ENCODE measurements at places on chromosomes 6 and 20. TPM values are rescaled to one million over a fixed set of nuclear protein-coding genes. Genes with fewer than 3 reads are reported as not detected.

Gene ERGIC3
- 179 TPM for total RNA-seq

Gene COL19A1
- not detected for total RNA-seq

Gene BTNL2
- total RNA-seq = not detected

DNA sequence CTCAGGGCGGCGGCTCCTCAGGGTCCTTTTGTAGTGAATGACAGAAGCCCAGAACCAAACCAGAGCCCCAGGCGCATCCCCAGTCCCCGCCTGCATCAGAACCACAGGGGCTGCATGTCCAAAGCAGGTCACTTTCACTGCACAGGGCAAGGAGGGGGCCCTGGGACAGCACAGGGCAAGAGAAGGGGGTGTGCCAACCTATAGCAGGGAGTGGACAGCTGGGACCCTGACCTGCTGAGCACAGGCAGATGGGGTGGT lies 501.4 kb downstream of the PREX1 start:
- no peaks in the 10 kb centered on the region for H3K27me3 ChIP-seq
- H3K4me1 ChIP-seq = no peaks in the 10 kb centered on the region
- no peaks in the 10 kb centered on the region for H3K36me3 ChIP-seq
- no peak overlapping the region for H3K27ac ChIP-seq
- no peak for DNase-seq

Gene DNAAF9
- total RNA-seq = 24.8 TPM

- DNase-seq = no peak
- no peak overlapping the region for H3K27ac ChIP-seq
- H3K4me1 ChIP-seq = no peaks in the 10 kb centered on the region
- H3K4me3 ChIP-seq = no peak overlapping the region
- H3K27me3 ChIP-seq = no peaks in the 10 kb centered on the region
Measured at GRCh38 chr6:148085631-148086331, 256.9 kb upstream of the SASH1 start.

Gene DCBLD1
- 19.5 TPM for total RNA-seq

DNA sequence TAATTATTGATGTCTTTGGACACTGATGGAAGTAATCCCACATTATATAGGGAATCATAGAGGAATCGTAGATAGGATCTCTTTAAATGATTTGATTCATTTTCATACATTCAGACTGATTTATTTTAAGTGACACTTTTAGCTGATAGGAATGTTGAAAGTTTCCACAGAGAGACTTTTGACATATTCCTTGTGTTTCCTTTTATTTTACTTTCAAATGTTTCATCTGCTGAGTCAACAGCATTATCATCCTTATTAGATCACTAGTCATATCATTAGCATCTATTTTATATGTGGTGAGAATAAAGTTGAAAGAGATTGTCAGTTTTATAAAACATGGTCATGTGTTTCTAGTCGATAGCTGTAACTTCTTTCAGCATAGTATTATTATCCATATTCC lies 13.4 kb downstream of the DCBLD1 start:
- peak overlapping the region; percentile 14 for H3K27ac ChIP-seq
- no peaks in the 10 kb centered on the region for H3K27me3 ChIP-seq
- no peaks in the 10 kb centered on the region for H3K36me3 ChIP-seq
- peaks cover 42% of the 10 kb centered on the region for H3K4me1 ChIP-seq
- DNase-seq = no peak

DNA sequence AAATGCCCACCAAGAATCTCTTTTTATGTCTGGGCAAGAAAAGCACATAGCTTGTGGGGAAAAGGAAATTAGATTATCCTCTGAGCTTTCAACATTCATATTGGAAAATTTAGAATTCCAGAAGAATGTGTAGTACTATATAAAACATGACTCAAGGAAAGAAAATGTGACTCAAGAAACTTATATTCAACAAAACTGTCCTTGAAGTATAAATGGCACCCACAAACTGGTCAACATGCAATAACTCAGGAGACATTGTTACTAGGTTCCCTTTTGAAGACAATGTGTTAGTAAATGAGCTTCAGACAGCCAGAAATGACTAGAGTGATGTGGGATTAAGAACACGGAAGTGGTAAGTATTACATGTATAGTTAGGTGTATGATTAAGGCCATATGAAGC lies 26.1 kb upstream of the TINAG start:
- no peak overlapping the region for H3K27ac ChIP-seq
- DNase-seq = no peak
- no peaks in the 10 kb centered on the region for H3K36me3 ChIP-seq

DNA sequence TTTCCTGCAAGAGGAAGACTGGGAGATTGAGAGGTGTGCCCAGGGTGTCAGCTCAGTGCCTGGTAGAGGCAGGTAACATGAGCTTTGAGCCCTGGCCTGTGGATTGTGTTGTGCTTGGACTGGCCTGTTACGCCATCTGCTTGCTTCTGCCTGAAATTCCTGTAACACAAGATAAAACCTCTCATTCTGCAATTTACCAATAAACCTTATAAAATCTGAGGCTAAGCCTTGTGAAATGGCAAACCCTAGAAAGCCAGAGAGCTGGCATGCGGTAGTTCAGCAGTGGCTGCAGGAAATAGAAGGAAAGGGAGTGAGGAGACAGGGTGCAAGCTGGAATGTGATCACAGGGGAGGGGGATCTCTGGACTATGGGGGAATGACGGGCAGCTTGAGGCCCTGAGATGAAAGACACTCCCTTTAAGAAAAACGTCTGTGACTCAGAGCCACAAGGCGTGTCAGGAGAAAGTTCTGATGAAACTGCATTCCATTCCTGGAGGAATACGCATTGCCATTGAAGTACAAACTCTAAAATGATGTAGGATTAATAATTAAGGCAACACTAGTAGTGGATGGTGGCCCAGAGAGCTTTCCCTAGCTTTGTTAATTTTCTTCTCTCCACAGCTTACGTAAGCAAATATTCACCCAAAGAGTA lies 26.3 kb upstream of the TFAP2A start:
- DNase-seq = no peak
- H3K4me3 ChIP-seq = no peak overlapping the region
- H3K4me1 ChIP-seq = no peaks in the 10 kb centered on the region
- no peaks in the 10 kb centered on the region for H3K36me3 ChIP-seq
- H3K27ac ChIP-seq = peak overlapping the region; percentile 20
- H3K27me3 ChIP-seq = no peaks in the 10 kb centered on the region

Gene PDE10A
- total RNA-seq = 6.0 TPM

- no peaks in the 10 kb centered on the region for H3K27me3 ChIP-seq
- H3K27ac ChIP-seq = peak overlapping the region; percentile 88
- DNase-seq = no peak
Measured at GRCh38 chr6:24775520-24776058, 852 bp downstream of the GMNN start.

Gene PDRG1
- 8.0 TPM for total RNA-seq

DNA sequence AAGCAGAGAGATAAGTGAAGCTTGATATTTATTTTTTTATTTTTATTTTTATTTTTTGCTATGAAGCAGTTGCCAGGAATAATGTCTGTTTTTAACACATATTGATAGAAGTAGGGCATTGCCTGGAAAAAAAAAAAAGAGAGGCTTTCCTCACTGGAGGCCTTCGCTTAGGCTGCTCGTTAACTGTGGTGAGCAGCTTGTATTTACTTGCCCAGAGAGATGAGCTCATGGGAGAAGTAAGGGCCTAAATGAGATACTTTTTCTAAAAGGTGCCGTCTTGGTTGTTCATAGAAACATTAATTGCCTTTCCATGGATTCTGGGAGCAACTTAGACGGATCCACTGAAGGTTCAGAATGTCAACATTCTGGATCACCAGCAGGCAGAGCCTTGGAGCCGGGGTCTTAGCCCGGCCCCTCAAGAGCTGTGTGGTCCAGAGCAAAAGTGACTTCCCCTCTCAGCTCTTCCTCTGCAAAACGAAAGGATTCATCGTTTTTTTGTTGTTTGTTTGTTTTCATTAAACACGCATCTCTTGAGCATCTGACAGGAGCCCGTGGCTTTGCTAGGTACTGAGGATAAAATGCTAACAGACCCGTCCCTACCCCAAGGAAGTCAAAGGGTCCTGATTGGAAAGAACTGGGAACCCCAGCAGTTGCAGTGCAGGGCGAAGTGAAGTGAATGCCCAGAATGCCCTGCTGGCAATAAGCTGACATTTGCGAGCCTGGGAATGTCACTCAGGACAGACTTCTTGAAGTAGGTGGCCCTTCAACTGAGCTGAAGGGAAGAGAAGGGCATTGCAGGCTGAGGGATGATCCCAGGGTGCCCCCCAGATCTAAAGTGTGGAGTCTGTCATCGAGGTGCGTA lies 138.5 kb downstream of the ZDHHC14 start:
- no peaks in the 10 kb centered on the region for H3K27me3 ChIP-seq
- no peaks in the 10 kb centered on the region for H3K4me1 ChIP-seq
- no peak overlapping the region for H3K4me3 ChIP-seq
- no peak overlapping the region for H3K27ac ChIP-seq

DNA sequence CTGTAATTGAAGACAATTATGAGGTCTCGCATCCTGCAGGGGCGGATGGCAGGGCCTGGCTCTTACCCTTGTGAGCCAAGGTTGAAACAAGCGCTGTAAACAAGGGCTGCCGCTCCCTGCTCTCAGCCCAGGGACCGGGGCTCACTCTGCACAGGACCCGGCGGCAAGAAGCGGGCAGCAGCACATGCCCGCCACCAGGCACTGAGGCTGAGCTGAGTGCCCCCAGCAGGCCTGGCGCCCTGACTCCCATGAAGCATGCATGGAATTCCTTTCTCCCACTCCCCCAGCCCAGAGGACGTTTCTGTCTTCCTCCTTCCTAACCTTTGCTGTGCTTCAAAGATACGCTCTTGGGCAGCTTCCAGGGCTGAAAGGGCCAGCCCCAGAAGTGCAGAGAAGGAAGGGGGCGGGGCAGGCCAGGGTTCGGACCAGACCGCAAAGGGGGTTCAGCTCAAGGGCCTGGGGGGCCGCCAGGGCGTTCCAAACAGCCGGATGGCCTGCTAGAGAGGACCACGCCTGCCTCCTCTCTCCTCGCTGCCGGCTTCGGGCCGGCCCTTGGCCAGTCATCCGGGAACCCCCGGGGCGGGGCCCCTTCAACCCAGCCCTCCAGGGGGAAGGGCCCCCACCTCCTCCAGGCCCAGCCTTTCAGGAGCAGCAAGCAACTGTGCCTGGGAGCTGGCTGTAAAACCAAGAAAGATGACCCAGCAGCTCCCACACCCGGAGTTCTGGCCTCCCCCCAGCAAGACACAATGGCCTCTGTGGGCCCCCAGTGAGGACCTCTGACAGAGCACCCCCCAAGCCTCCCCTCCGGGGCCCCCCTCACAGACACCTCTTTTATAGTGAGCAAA lies 109.9 kb downstream of the NOL4L start:
- H3K4me1 ChIP-seq = peaks cover 54% of the 10 kb centered on the region
- no peaks in the 10 kb centered on the region for H3K27me3 ChIP-seq
- H3K27ac ChIP-seq = peak overlapping the region; percentile 78
- no peaks in the 10 kb centered on the region for H3K36me3 ChIP-seq

Gene SLC24A3
- total RNA-seq = 13.1 TPM

Gene DEFB114
- not detected for total RNA-seq

Gene MAPK13
- 71.4 TPM for total RNA-seq

Gene OLIG3
- total RNA-seq = not detected

Gene ADGRF1
- 12.9 TPM for total RNA-seq

Gene CDH4
- total RNA-seq = 0.23 TPM

DNA sequence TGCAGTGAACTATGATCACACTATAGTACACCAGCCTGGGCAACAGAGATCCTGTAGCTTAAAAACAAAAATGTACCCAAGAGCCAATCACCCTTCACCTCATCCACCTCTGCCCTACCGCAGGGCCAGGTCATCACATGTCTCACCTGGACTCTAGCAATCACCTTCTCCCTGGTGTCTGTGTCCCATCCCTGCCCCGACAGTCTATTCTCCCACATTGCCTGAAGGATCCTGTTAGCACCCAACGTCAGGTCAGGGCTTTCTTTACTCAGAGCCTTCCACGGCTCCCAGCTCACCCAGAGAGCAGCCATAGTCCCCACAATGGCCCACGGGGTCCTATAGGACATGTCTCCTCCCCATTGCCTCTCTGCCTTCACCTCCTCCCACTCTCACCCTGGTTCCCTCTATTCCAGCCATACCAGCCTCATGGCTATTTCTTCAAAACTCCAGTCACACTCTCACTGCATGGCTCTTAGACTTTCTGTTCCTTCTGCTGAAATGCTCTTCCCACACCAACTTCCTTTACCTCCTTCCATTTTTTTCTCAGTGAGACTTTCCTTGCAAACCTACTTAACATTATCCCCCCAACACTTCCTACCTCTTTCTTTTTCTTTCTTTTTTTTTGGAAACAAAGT lies 22.5 kb upstream of the ARFGEF2 start:
- H3K27ac ChIP-seq = no peak overlapping the region
- no peaks in the 10 kb centered on the region for H3K36me3 ChIP-seq
- DNase-seq = no peak
- H3K27me3 ChIP-seq = no peaks in the 10 kb centered on the region
- H3K4me3 ChIP-seq = no peak overlapping the region

DNA sequence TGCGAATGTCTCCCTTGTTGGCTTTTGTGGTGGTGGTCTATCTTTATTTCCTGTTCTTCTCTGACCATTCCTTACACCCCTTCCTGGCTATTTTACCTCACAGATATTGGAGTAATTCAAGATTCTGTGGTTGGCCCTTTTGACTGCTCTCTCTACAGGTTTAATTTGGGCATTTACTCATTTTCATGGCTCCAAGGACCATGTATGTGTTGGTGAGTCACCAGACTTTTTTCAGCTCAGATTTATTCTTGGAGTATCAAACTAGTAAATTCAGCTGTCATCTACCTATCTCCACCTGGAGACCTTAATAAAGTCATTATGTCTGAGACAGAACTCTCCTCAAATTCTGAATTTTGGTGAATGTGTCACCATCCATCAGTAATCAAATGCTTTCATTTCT lies 15.5 kb downstream of the RNF146 start:
- DNase-seq = no peak
- no peaks in the 10 kb centered on the region for H3K27me3 ChIP-seq
- H3K4me3 ChIP-seq = no peak overlapping the region
- no peak overlapping the region for H3K27ac ChIP-seq

DNA sequence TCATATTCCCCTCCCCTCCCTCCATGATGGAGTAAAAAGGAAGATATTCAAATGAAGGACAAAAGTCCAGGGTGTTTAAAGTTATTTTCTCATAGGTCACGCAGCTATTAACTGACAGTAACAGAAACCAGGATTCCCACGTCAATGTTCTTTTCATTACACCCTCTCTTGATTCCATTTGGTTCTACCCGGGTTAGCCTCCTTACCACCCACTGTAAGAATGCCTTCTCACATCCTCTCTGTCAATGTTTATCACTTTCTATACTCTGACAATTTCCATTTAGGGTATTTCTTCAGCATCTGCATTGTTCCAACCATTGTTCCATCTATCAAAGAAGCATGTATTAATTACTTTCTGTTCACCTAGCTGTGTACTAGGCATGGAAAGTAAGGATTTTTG lies 52.1 kb downstream of the NUDT3 start:
- H3K4me3 ChIP-seq = no peak overlapping the region
- no peaks in the 10 kb centered on the region for H3K36me3 ChIP-seq
- H3K4me1 ChIP-seq = peaks cover 43% of the 10 kb centered on the region
- no peaks in the 10 kb centered on the region for H3K27me3 ChIP-seq
- no peak for DNase-seq
- no peak overlapping the region for H3K27ac ChIP-seq

- H3K4me3 ChIP-seq = no peak overlapping the region
- peaks cover 11% of the 10 kb centered on the region for H3K27me3 ChIP-seq
- no peaks in the 10 kb centered on the region for H3K36me3 ChIP-seq
- DNase-seq = no peak
Measured at GRCh38 chr20:62603907-62604785, 38.2 kb upstream of the SLCO4A1 start.

All from upper lobe of right lung (tissue), 1 donor.